DMS79 treated with DMSO at 0.1 percent for 48 hours (cell line): ENCODE measurements at places on chromosomes 11 and 22.

GRCh38 chr11:75468534-75469340, 35.7 kb upstream of the KLHL35 start:
- no peak for DNase-seq

GRCh38 chr11:76206327-76207081, at the start of gene WNT11:
WNT11 (minus strand) TSS chr11:76206502; CDS start chr11:76206407, 95 bp downstream.
- peak; percentile 54 for DNase-seq

- no peak for DNase-seq
These were observed 317.4 kb downstream of the C11orf87 start for GRCh38 chr11:109739379-109739778.

GRCh38 chr11:44339530-44339883, 29.6 kb upstream of the ALX4 start:
- no peak for DNase-seq

GRCh38 chr22:29030618-29031226, 30.9 kb downstream of the C22orf31 start:
- peak; percentile 30 for DNase-seq

GRCh38 chr11:40819230-40819629, 640.2 kb downstream of the LRRC4C start:
- no peak for DNase-seq

DNA sequence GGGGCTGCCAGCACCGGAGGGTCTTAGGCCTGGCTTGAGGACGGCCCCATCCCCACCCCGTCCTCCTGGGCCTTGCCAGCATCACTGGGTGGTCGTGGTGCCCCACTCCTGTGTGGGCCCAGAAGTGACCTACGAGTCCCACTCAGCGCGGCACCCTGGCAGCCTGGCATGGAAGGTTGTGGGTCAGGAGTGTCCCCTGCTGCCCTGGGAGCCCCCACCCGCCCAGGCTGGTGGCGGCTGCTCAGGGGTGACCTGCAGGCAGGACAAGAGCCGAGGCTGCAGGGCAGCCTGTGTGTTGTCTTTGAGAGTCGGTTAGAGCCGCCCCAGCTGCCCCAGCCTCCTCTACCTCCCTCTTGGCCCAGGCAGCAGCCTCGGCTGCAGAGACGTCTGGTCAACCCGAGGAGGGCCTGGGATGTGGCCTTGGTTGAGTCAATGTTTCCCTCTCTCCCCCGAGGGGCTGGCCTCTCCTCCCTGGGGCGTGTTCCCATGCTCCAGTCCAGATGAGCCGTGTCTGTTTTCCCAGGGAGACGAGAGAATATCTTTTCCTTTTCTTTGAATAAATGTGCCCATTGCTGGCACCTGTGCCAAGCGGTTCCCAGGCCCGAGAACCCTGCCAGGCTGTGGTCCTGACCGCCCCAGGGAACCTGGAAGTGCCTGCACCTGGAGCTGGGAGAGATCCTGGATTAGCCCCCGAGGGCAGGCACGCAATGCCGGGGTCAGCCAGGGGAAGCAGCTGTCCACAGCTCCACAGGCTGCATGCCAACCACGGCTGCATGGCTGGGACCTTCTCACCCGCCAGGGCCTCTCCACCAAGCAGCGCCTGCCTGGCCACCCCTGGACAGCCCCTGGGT, 35.7 kb upstream of the MUC5AC start:
- DNase-seq, result no peak

- no peak for DNase-seq
These were observed 440.4 kb upstream of the CADM1 start for GRCh38 chr11:115944596-115944995.

- DNase-seq, result no peak
These were observed 64.5 kb upstream of the EMID1 start for GRCh38 chr22:29141078-29141688.

DNA sequence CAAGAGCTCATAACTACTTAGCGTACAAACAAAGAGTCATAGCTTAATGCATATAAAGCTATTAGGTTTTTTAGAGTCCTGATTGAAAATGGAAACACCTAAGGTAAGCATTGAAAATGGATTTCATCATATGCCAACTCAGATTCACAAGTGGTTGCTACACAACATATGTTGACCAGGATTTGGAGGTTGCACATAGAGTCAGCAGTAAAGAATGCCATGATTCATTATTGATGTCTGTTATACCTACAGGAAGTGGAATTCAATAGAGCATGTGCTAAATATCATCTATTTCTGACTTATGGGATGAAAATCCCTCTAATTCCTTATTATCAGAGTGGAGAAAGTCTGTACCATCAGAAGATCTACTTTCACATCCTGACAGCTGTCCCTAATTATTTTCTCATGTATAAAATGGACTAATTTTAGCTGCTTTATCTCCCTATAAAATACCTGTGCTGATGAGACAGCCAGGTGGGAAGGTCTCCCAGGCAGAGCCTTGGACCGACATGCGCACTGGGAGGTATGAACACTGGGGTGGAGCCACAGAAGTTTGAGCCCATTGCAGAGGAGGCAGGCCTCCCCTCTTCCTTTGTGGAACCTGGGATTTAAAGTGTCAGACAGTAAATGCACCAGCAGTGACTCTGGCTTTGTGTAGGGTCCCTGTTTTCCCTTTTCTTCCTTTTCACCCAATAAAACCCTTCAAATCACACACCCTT, 204.2 kb downstream of the AASDHPPT start:
- DNase-seq, result no peak

DNA sequence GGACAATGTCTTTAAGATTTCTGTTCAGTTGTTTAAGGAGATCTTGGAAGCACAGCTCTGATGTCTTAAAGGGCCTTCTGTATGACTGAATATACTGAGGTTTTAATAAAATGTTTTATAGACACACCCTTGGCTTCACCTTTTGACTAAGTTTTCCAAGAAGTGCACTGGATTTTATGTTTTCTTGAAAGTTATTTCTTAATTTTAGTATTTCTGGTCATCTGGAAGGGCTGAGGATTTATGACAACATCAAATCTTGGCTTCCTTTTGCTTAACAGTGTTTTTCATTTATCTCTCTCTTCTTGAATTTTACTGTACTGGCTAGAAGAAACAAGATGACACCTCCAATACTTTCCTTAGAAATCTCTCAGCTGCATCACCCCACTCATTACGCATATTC, 2423.4 kb downstream of the LRRC4C start:
- no peak for DNase-seq

GRCh38 chr11:60905551-60906113, 753 bp downstream of the PRPF19 start:
- DNase-seq, result peak; percentile 30

DNA sequence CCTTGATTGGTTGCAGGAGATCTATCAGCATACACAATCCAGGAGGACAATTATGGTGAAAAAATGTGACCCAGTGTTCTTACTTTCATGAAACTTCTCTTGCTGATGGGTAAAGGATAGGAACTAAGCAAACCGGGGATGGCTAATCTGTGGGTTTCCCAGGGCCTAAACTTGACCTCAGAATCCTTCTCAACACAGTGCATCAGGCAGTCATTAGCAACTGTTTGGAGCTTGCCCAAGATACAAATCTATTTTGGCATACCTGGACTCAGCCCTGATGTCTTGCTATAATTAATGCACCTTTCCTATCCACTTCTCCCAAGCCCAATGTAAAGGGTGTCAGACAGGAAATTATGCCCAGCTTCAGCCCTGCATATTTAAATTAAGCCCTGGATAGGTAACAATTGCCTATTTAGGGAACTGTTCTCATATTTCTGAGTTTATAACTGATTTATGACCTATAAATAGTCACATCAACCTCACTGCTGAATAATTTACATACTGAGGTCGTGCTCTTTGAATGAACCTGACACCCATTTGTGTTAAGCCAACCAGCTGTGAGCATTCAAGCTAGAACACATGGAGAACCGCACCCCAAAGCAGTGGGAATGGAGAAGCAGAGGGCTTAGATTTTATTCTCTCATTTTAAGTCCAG, 9.2 kb upstream of the PHF21A start:
- no peak for DNase-seq

- no peak for DNase-seq
These were observed 42.3 kb downstream of the SPATA19 start for GRCh38 chr11:133803026-133803425.

GRCh38 chr11:83140691-83141455, 16.1 kb upstream of the PCF11 start:
- no peak for DNase-seq

GRCh38 chr11:65857500-65857852, 504 bp downstream of the CFL1 start:
- DNase-seq, result no peak

GRCh38 chr11:99432677-99433076, 411.9 kb downstream of the CNTN5 start:
- no peak for DNase-seq

GRCh38 chr11:46222490-46223251, 54.8 kb upstream of the CREB3L1 start:
- DNase-seq, result no peak

GRCh38 chr11:128367573-128367972, 219.8 kb downstream of the ETS1 start:
- no peak for DNase-seq

- no peak for DNase-seq
These were observed 77.5 kb upstream of the VPREB1 start for GRCh38 chr22:22166941-22167713.

DNA sequence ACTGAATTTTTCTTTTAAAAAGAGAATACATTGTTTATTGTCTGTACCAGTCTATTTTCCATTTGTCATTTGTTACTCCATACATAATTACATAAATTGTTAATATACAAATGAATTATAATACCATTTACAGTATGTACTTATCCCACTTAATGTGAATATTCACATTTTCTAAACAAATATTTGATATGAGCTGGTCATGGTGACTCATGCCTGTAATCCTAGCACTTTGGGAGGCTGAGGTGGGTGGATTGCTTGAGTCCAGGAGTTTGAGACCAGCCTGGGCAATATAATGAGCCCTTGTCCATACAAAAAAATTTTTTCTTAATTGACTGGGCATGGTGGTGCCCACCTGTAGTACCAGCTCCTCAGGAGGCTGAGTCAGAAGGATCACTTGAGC, 6.8 kb downstream of the SC5D start:
- no peak for DNase-seq

DNA sequence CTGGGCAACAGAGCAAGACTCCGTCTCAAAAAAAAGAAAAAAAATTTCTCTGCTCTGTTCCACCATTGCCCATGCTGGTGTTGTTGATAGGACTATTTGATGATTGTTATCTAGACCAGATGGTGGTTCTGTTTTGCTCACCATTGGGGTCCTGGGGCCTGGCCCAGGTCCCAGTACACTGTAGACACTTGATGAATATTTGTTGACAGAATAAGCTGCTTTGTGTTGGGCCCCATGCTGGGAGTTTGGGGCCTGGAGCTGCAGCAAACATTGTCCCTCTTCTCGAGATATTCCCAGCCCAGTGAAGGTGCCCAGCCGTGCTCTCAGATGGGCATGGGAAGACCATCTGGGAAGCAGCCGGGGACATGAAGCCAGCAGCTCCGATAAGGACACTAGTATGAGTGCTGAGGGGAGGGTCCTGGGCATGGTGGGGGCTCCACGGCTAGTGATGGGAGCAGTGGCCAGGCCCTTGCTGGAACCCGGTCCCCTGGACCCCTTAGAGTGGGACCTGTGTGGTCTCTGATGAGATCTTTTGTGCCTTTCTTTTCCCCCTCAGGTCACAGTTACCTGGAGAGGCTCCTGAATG, 13.6 kb downstream of the INCENP start:
- DNase-seq, result no peak

DNA sequence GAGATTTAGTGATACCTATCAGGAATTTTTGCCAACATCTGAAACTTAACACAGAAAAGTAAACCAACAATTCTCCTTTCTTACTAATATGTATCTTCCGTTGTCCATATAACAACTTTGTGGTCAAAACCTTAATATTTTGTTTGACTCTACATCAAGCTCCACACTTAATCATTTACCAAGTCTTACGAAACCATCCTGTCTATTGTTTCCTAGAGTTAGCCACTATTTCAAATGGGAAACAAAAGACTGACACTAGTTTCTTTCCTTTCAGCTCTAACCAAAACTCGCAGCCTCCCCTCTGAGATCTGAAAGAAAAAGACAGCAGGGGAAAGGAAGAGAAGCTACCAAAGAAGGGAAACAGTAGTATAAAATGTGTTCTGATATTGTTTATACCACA, 26.5 kb upstream of the PRDM10 start:
- DNase-seq, result no peak

DNA sequence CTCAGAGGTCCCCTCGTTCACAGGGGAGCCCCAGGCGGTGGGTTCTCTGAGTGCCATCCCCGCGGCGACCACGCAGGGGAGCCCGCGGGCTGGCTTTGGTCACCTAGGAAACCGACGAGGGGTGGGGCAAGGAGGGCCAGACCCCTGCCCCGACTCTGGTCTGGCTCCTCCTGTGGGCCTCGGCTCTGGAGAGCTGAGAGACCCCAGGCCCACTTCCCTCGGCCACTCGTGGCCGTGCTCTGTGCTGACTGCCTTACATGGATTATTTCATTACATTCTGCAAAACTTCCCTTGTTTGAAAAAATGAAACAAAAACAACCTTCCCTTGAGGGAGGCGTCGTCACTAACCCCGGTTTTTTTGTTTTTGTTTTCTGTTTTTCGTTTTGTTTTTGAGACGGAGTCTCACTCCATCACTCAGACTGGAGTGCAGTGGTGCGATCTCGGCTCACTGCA, 15.1 kb upstream of the CYTH4 start:
- no peak for DNase-seq

DNA sequence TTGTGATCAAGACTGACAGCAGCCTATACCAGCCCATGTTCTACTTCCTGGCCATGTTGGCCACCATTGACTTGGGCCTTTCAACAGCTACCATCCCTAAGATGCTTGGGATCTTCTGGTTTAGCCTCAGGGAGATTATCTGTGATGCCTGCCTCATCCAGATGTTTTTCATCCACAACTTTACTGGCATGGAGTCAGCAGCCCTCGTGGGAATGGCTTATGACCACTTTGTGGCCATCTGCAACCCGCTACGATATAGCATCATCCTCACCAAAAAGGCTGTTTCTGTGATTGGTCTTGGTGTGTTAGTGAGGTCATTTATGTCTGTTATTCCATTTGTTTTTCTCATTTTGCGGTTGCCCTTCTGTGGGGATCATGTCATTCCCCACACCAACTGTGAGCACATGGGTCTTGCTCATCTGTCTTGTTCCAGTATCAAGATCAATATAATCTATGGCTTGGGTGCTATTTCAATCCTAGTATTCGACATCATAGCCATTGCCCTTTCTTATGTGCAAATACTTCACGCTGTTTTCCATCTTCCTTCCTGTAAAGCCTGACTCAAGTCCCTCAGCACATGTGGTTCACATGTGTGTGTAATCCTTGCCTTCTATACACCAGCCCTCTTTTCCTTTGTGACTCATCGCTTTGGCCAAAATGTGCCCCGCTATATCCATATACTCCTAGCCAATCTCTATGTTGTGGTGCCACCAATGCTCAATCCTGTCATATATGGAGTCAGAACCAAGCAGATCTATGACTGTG, 23.6 kb downstream of the OR52E1 start:
- no peak for DNase-seq

- DNase-seq, result no peak
These were observed 26.4 kb upstream of the PANX2 start for GRCh38 chr22:50144005-50144614.

DNA sequence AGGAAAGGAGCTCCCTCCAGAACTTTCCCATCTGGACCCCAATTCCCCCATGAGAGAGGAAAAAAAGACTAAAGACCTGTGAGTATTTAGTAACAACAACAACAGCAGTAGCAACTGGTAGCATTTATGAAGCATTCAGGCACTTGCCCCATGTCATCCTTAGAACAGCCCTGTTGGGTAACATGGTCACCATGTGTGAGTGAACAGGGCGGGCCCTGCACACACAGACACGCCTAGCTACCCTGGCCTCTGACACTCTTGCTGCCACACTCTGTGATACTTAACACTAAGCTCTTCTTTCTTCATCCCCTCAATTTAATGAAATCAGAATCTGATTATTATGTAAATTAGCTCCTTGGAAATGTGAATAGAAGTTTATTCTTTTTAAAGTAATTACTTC, 26.1 kb upstream of the SLC25A18 start:
- no peak for DNase-seq

- DNase-seq, result no peak
These were observed 107.7 kb upstream of the CLMP start for GRCh38 chr11:123302751-123303195.
